Right kidney (tissue), 9 donors: ENCODE measurements at places on chromosomes 12 and 14.

DNA sequence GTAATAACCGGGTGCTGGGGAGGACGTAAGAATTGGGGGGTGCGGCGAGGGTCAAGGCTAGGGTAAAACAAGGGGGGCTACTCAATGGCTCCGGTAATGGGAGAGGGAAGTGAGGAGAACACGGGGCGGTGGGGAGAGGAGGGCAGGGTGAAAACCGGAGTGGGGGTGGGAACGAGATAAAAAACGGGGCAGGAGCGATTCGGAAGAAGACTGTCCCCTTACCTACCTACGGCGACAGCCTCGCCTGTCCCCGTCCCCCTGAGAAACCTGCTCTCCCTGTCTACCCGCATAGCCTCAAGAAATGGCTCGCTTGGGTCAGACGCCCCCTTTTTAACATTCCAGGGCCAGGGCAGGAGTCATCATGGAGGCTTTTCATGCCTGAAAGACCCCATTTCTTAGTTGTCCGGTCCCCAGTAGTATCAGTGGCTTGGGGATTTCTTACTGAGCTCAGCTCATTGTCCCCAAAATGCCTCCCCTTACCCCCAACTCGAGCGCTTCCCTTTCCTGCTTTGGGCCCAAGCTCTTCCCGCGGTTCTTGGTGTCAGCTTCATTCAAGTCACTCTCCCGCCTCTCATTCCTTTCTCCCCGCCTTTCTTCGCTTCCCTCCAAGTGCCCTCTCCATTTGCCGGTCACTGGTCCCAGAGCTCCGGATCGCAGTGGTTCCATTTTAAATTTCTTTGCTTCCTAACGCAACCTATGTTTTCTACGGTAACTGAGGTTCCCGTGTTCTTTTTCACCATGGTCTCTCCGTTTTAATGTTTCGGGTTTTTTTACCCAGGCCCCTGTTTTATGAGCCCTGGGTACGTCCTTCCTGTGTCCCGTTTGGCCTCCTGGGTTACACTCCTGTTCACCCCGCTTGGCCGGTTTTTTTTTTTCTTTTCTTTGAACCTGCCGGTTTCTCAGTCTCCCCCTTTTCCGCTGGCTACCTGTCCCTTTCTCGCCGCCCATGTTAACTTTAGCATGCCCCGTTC lies 1.2 kb upstream of the WSB2 start:
- peak; percentile 81 for DNase-seq

DNA sequence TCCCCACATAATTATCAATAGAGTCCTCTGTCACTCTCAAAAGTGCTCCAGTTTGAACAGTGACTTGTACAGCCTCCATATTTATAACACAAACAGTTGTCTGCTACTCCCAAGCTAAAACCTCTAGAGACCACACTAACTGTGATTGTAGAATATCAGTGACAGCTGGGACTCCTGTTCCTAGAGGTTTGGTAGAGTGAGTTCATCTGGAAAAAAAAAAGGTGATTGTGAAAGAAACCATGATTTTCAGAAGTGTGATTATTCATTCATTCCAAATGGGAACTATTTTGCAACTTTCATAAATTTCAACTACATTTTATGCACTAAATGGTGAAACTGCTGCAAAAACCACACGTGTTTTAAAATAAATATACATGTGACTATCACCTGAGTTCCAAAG lies 128.0 kb upstream of the PLXNC1 start:
- DNase-seq, result no peak

GRCh38 chr12:109743076-109743910 lies 29.7 kb downstream of the FAM222A start:
- no peak for DNase-seq

GRCh38 chr12:57101892-57102695 lies 9.1 kb downstream of the STAT6 start:
- DNase-seq, result no peak

- no peak for DNase-seq
Observed at GRCh38 chr14:82067221-82067875, 533.7 kb upstream of the SEL1L start.

DNA sequence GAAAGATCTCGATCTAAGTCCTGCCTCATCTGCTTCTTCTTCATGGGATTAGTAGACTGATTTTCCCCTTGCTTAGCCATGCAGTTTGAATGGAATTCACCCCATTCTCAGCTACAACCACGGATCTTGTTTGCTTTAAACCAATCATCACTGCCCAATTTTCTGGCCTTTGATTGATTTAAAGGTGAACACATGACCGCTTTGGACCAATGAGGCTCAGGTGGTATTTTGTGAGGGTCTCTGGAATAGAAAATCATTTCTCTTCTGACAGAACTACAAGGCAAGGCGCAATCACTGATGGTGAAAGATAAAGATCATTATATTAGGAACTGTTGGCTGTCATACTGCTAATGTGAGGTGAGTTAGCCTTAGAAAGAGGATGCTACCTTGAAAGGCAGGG lies 213.0 kb upstream of the PLEKHG7 start:
- no peak for DNase-seq
